ENCODE measurements at places on chromosomes 3 and 15. TPM values are rescaled to one million over a fixed set of nuclear protein-coding genes. Genes with fewer than 3 reads are reported as not detected.

GRCh38 chr3:131349454-131349853, 32.1 kb upstream of the NUDT16 start:
- DNase-seq, result no peak

DNA sequence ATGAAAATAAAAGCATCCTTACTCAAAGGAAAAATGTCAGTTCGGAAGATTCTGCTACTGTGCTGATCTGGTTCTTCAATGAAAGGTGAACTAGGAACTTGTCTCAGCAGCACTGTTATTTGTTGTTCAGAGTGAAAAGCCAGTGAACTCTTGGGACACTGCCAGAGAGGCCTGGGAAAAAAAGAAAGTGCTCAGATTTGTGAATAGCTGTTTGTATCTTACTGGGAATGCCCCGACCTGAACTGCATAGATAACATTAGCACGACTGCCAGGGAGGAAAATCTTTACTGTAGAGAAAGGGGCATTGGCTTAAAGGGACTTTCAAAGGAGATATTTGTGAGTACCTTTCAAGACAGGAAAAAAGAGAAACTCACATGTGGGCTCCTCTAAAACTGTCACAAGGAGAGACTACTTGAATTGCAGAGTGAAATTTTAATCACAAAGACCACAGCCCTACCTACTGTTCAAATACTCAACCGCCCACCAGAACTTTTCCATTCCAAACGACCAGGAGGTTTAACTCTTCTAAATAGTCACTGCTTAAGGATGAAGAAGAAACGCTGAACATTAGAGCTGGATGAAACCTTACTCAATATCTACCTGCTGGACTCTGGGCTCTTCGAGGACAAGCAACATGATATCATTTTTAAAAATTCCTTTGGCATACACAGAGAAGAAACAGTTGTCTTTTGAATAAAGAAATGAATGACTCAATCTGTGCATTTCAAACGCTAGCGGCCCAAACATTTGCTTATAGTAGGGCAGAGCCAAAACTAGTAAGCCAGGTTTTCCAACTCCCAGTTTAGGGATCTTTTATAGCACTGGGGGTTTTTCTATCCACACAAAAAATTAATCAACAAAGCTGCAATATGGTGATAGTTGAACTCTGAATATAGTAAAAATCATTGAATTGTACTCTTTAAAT, 13.4 kb downstream of the TAMM41 start:
- DNase-seq, result no peak

GRCh38 chr3:67733269-67733950, 79.0 kb upstream of the SUCLG2 start:
- no peak for DNase-seq

- DNase-seq, result peak; percentile 64
Measured at GRCh38 chr3:48232734-48233133, 8.2 kb upstream of the ZNF589 start.

DNA sequence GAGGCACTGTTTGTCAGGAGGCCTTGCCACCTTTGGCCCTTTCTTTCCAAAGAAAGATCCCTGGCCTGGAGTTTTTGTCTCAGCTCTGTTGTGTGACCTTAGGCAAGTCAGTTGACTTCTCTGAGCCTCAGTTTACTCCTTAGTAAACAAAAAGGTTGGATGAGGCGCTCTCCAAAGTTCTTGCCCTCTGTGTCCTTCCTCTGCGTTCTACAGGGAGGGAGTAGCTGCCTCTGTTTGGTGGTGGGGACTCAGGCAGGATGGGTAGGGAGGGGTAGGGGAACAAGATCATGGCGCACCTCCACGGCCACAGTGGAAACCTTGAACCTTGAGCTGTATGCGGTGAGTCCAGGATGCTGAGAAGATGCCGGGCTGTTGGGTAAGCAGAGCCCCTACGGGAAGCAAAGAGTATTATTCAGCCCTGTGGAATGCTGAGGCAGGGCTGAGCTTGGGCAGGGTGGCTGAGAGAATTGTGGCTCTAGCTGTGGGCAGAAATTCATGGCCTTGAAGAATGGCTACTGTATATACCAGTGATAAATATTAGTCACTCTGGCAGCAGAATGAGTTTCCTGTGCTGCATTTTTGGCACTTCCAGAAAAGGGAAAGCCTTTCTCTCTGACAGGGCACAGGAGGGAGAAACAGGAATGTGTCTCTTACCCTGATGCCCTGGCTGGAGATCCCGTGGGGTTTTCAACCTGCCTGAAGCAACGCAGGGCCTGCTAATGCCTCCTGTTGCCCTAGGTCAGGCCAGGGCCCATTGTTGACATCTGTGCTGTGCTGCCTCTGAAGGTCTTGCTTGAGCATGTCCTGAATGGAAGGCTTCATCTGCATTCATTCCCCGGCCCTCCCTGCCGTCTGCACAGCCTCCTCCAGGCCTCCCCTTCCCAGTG, 39.9 kb downstream of the SMAD3 start:
- DNase-seq, result peak; percentile 96

- no peak for DNase-seq
Measured at GRCh38 chr3:26308454-26308853, 314.1 kb upstream of the LRRC3B start.

DNA sequence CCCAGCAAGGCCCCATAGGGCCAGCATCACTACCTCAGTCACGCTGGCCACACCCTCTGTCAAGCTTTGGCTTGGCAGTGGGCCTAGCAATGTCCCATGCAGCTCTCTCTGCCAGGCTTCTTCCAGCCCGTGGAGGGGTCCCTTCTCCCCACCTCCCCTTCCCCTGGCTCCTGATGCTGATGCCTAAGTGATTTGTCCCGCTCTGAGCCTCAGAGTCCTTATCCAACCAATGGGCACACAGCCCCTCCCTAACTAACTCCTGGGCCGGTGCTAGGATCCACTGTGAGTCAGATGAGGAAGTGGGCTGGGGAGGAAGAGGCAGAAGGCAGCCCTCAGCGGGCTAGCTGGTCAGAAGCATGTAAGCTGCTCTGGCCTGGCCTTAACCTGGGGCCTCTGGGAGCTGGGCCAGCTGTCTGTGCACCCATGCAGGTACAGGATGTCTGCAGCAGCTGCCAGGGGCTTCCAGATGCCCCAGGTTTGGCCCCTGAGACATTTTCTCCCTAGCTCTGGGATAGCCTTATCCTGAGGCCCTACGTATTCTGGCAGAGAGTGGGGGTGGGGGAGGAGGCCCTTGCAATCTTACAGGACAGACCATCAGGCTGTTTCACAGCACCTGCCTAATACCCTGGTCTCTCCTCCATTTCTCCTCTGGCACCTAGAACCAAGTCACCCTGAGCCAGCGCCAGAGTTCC, 740 bp upstream of the ZBTB47 start:
- peak; percentile 72 for DNase-seq

DNA sequence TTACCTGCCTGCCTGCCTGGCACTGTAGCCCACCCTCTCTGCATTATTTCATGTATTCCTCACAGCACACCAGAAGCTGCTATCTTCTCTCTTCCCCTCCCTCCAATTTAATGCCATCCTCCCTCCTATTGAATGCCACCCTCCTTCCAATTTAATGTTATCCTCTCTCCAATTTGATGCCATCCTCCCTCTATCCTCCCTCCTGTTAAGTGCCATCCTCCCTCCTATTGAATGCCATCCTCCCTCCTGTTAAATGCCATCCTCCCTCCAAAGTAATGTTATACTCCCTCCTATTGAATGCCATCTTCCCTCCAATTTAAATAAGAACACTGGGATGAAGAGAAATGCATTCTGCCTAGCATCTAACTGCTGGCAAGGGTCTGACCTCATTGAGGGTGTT, 11.1 kb downstream of the ATP10A start:
- DNase-seq, result no peak

DNA sequence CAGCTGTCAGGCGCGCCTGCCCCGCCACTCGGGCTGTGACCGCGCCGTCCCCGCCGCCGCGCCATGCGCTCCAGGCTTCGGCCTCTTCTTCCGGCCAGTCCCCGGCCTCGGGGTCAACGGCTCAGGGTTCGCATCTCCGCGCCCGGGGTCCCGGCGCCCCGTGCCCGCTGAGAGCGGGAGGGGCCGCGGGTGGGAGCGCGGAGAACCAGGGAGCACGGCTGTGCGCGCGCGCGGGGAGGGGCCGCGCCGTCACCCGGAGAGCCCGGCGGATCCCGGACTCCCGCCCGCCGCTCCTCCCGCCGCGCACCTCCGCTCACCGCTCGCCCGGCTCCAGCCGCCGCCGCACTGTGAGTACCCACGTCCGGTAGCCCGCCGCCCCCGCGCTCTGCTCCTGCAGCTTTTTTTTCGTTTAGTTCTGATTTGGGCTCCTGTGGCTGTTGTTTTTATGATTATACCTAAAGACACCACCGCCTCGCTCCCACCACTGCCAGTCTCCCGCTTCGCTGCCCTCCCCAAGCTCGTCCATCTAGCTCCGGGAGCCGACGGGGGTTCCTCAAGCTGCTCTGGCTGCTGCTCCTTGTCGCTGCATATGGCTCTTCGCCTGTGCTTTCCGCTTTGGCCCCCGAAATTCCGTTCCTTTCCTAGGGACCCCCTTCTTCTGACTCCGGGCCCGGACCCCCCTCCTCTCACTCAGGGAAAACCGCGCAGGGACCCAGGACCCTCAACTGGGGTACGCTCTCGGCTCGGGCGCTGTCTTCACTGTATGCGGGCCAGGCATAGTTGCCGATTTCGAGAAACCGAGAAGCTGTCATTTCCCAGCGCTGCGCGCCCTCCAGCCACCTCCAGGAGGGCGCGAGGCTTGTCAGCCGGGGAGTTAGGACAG, 1.8 kb upstream of the SKOR1 start:
- no peak for DNase-seq

GRCh38 chr3:64591615-64592014, 96.2 kb downstream of the ADAMTS9 start:
- no peak for DNase-seq

DNA sequence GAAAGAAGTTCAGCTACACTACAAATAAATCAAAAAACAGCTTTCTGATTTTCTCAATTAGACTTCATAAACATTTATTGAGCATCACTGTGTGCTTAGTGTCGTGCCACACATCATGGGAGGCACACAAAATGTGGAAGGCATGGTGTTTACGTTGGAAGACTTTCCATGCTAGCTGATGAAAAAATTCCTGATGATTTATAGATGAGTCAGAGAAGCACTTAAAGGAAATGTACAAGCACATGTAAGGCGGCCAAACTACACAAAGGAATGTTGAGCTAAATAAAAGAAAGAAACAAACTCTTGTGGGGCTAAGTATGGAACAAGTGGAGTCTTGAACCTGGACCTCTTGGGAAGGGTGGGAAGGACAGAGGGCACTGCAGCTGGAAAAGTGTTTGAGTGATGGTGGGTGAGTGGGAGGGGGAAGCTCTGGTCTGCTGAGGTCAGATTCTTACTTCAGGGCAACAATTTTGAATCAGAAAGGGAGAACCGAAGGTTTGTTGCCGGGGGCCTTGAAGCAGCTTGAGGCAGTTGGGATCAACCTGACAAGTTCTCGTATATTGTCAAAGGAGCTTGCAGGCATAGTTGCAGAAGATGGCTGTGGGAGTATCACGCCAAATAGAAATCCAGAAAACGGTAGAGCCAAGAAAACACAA, 66.9 kb downstream of the FOXB1 start:
- DNase-seq, result peak; percentile 70

- no peak for DNase-seq
Measured at GRCh38 chr3:62582495-62583172, 209.3 kb upstream of the FEZF2 start.

DNA sequence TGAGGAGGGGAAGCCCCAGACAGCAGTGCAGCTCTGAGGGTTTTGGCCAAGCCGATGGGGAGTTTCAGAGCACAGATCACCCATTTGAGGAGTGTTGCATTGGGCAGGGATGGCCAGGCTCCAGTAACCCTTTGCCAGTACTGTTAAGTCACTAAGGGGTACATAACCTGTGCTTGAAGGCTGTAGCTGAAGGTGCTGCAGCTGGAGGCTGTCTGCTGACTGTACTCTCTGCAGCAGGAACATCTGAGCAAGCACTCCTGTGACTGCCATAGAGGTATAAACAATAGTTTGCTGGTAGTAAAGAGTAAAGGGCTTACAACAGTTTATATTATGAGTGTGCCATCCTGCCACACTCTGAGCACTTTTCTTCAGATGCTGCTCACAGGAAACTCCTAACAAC, 297.8 kb downstream of the EPHA3 start:
- no peak for DNase-seq

GRCh38 chr3:4071481-4072184, 231.5 kb upstream of the SETMAR start:
- no peak for DNase-seq

DNA sequence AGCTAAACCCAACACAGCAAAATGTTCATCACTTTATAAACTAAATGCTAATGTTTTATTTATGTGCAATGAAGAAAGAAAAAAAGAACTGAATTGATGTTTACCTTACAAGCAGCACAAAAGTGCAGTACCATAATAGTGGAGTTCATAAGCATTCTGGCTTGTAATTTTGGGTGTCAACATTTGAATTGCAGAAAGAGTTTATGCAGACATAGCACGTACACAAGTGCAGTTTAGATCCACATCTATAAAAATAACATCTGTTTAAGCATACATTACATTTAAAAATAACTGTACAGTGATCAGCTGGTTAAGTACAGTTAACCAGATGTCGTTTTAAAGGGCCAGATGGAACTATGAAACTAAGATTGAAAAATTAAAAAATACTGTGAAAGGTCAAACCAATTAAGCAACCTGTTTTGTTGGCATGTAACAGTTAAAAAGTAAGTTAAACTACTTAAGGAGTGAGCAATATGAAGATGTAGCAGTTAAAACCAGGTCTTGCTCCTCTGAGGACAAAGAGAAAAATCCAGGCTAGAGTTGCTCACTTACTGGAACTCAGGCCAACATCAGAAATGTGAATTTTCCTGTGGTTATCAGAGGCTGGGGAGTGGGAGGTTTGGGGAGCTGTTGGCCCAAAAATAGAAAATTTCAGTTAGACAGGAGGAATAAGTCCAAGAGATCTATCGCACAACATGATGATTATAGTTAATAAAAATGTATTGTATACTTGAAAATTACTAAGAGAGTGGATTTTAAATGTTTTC, 204.9 kb upstream of the MDFIC2 start:
- no peak for DNase-seq

- DNase-seq, result no peak
Measured at GRCh38 chr3:128123156-128123537, 465 bp downstream of the RUVBL1 start.

- DNase-seq, result no peak
Measured at GRCh38 chr3:184222521-184222920, 6.9 kb upstream of the VWA5B2 start.

- peak; percentile 16 for DNase-seq
Measured at GRCh38 chr3:183158551-183159006, 4.0 kb downstream of the LAMP3 start.

- DNase-seq, result no peak
Measured at GRCh38 chr3:44883213-44883955, 9.0 kb downstream of the TGM4 start.

GRCh38 chr15:68278595-68279405, 1.3 kb downstream of the FEM1B start:
- peak; percentile 10 for DNase-seq

Gene FSTL1
- total RNA-seq, result 256 TPM

Gene HHATL
- total RNA-seq, result not detected

Gene CCDC33
- total RNA-seq, result 15.4 TPM

Gene GRM2
- total RNA-seq, result 0.25 TPM

Gene LOXL1
- 35.8 TPM for total RNA-seq

Gene PEX5L
- total RNA-seq, result 0.98 TPM
